ENCODE measurements at places on chromosomes 1 and 21.

GRCh38 chr1:3060601-3061551 is 8.1 kb upstream of the PRDM16 start:
- DNase-seq, result no peak

- no peak for DNase-seq
Observed at GRCh38 chr1:185400052-185400451, 83.0 kb upstream of the IVNS1ABP start.

DNA sequence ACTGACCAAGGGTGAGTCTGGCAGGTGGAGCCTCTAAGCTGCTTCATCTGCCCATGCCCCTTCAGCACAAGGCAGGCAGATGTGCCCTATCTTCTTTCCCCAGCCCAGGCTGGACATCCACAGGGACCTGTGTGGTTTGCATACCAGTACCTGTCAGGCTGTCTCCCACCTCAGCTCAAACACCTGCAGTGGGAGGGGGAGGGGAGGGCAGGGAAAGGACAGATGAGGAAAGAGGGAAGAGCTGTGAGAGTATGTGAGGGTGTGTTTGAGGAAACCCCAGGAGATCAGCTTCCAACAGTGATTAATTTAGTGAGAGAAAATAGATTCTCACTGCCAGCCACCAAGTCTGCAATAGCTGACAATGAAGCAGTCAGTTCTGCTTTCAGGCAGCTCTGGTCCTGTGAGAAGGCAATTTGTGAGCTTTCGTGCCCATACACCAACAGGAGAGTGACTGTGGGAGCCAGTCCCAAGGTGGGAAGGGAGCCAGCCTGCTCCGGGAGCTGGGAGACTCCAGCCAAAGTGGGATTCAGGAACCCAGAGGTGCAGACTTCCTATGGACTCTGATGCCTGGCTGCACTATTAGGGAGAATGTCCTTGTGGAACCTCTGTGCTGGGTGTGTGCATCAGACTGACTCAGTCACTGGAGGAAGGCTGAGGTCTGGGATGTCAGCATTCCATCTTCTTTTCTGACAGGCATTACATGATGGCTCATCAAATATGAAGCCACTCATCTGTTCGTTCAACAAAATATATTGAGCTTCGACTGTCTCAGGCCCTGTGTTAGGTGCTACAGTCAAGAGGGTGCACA is 59.7 kb downstream of the TNR start:
- peak; percentile 76 for DNase-seq

- DNase-seq, result no peak
Observed at GRCh38 chr1:57927003-57927402, 503.1 kb upstream of the DAB1 start.

DNA sequence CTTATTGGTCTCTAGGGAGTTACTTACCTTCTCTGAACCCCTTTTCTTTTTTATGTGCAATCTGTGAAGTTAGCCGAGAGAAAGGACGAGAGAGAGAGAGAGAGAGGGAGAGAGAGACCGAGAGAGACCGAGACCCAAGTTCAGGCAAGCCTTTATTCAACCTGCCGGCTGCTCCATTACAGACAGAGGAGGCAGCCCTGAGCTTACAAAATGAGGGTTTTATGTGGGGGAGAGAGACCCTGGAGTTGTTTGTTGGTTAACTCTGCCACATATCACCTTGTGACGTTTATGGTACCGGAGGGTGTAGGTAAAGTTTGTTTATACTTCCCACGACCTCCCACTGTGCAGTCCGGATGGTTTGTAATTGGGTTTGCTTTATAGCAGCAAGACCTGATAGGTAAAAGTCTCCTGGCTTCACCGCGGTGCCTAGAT is 1.5 kb upstream of the MCOLN3 start:
- no peak for DNase-seq

- DNase-seq, result no peak
Observed at GRCh38 chr1:80755944-80756343, 1044.8 kb upstream of the ADGRL2 start.

DNA sequence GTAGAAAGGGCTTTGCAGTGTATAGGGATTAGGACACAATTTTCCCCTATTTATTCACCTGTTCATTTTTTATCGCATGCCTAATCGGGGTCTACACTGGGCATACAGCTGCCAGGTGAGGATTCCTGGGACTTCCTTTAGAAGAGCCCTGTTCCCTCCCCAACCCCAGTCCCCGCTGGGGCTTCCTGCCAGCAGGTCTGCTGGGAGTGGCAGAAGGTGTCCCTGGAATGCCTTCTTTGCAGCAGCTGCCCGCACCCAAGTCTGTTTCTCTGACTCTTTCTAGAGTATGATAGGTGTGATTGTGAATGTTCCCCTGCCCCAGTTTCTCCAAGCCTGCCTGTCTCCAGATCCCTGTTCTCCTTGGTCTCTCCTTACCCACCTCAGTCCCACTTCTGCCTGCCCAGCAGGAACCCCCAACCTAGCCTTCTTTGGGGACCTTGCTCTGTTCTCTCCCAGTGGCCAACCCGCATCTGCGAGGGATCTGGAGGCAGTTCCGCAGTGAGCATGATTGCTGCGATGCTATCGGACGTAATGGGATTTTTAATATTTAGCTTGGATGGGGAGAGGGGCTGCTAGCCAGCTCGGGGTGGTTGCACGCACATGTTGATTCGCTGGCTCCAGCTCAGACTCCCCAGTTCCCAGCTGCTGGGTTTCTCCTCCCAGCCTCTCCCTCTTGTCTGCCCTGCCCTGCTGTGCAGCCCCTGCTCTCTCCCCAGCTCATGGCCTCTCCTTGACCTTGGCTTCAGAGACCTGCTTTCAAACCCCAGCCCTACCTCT is 79.8 kb downstream of the EPHB2 start:
- no peak for DNase-seq

GRCh38 chr1:80427881-80428280 is 1372.9 kb upstream of the ADGRL2 start:
- peak; percentile 31 for DNase-seq

DNA sequence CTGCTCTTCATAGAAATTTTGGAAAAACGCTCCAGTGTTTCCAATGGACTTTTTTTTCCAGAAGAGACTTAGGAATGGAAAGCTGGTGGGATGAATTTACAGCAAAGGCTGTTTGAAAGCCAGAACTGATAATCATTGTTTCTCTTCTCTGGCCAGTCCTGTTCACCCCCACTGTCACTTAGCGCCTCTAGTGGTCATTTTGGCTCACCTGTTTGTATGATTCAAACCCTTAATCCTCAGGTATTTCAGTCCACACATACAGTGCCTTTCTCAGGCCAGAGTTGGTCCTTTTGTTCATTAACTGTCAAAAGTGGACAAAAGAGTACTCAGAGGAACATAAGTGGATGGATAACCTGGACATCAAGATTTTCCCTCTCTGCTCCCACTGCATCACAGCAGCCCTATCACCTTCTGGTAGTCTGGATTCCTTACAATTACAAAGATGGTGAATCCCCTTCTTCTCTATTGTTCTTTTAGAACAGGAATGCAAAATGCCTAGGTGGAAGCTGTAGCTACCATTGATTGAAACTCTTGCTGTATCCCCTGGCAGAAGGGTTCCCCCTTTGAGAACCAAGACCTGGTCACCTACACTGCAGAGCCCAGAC is 177.6 kb upstream of the OLFM3 start:
- no peak for DNase-seq

GRCh38 chr21:46624050-46624449 is 11.4 kb upstream of the PRMT2 start:
- DNase-seq, result no peak

- DNase-seq, result no peak
Observed at GRCh38 chr1:51697166-51697565, 80.3 kb downstream of the OSBPL9 start.

DNA sequence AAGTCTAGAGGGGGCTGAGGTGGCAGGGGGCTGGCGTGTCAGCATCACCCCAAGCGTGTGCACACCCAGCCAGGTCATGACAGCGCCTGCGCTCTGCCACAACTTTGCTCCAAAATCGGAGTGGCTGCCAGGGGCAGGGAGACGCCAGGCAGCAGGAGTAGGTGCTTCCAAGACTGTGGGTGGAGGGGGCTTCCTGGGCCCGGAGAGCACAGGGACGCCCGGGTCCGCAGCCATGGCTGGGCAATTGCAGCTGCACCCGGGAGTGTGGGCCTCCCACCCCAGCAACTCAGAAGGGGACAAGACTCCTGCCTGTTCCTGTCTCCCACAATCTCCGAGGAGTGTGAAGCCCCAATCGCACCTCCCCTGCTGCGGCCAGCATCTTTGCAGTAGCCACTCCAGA is 53.1 kb upstream of the CYYR1 start:
- DNase-seq, result no peak

GRCh38 chr1:235584973-235585372 is 64.6 kb downstream of the GNG4 start:
- no peak for DNase-seq

- DNase-seq, result no peak
Observed at GRCh38 chr1:60274422-60275290, 201.1 kb upstream of the C1orf87 start.

DNA sequence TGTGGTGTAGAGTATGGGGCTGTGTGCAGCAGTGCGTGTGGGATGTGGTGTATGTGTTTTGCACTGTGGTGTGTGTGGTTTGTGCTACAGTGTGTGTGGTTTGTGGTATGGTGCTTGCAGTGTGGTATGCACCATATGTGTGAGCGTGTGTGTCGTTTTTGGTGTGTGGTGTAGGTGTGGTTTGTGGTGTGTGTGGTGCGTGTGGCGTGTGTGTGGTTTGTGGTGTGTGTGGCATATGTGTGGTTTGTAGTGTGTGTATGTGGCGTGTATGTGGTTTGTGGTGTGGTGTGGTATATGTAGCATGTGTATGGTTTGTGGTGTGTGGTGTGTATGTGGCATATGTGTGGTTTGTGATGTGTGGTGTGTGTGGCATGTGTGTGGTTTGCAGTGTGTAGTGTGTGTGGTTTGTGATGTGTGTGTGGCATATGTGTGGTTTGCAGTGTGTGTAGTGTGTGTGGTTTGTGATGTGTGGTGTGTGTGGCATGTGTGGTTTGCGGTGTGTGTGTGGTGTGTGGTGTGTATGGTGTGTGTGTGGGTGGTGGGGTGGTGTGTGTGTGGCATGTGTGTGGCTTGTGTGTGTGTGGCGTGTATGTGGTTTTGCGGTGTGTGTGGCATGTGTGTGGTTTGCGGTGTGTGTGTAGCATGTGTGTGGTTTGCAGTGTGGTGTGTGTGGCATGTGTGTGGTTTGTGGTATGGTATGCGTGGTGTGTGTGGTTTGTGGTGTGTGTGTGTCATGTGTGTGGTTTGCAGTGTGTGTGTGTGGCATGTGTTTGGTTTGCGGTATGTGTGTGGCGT is 53.5 kb upstream of the TRAPPC10 start:
- DNase-seq, result no peak

DNA sequence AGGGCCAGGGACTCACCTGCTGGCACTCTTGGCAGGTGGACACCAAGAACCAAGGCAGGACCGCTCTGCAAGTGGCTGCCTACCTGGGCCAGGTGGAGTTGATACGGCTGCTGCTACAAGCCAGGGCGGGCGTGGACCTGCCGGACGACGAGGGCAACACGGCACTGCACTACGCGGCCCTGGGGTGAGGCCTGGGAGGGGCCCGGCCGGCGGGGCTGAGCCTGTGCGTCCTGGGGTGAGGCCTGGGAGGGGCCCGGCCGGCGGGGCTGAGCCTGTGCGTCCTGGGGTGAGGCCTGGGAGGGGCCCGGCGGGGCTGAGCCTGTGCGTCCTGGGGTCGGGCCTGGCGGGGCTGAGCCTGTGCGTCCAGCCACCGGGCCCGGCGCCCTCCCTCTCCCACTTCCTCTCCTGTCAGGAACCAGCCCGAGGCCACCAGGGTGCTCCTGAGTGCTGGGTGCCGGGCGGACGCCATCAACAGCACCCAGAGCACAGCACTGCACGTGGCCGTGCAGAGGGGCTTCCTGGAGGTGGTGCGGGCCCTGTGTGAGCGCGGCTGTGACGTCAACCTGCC is 4.6 kb upstream of the MMP23B start:
- DNase-seq, result no peak

- DNase-seq, result no peak
Observed at GRCh38 chr1:51541313-51542050, 22.4 kb upstream of the EPS15 start.

GRCh38 chr1:244097523-244098405 is 46.7 kb downstream of the ZBTB18 start:
- no peak for DNase-seq

GRCh38 chr1:43719063-43719462 is 11.7 kb downstream of the ST3GAL3 start:
- no peak for DNase-seq

DNA sequence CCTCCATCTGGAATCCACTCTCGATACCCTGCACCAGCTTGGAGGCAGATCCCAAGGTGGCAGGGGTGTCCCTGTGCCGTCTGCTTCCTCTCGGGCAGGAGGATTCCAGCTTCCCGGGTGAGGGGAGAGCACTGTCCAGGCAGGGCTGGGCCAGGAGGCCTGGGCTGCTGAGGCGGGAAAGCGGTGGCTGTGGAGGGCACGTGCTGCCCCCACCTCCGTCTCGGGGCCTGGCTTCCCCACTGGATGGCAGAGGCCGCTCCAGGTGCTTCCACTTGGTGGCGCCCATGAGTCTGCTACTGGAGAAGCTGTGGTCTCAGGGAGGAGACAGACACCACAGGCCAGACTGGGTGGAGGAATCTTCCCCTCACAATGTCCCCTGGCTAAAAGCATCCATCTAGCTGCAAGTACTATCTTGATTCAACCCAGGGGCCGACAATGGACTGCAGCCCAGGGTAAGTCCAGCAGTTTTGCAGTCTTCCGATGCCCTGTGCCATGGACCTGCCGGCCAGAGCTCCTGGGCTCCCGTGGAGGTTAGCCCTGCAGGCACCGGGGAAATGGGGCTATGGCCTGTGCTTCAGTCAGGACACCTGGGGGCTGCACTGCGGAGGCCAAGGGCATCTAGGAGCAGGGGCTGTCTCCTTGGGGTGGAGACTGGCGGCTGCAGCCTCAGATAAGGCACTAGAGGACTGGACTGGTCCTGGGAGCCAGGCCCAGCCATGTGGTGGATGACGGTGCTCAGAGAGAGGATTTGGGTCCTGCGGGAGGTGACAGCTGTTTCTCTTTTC is 41.3 kb upstream of the EIF4G3 start:
- no peak for DNase-seq

GRCh38 chr1:89530444-89531089 is 5.9 kb downstream of the LRRC8B start:
- no peak for DNase-seq

DNA sequence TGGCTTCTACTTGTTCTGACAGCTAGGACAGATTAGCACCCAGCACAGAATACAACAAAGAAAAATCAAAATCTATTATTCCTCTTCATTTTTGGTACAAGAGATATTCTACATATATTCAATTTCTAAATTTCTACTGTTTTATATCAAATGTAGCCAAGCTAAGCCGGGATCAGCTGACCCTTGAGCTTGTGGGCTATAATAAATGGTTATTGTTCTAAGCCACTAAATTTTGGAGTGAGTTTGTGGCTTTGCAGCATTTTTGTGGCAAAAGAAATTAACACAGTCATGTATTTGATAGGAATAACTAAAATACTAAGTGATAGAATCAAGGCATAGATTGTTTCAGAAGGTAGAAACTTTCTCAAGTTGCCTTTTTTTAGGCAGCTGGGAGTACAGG is 50.7 kb downstream of the APP start:
- no peak for DNase-seq

GRCh38 chr1:243414152-243414494 is 158.3 kb downstream of the SDCCAG8 start:
- no peak for DNase-seq

DNA sequence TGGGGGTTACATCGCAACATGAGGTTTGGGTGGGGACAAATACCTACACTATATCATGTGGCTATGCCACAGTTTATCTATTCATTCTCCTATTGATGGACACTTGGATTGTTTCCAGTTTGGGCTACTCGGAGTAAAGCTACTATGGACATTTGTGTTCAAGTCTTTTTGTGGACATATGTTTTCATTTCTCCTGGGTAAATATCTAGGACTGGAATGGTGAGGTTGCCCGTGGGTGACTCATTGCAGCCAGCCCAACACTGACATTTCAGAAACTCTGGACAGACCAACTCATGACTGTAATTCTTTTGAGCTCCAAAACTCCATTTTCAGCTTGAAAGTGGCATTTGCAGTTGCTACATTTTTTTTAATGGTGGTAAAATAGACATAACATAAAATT is 82.7 kb downstream of the KAZN start:
- no peak for DNase-seq

All from brain (organoid and tissue), 16 donors.